ENCODE measurements at places on chromosomes 7 and 10.

GRCh38 chr7:45229156-45229920 is 71.7 kb downstream of the RAMP3 start:
- H3K27ac ChIP-seq, result no peak overlapping the region
- peaks cover 7% of the 10 kb centered on the region for H3K4me1 ChIP-seq
- no peaks in the 10 kb centered on the region for H3K36me3 ChIP-seq
- no peak overlapping the region for H3K4me3 ChIP-seq

- no peaks in the 10 kb centered on the region for H3K36me3 ChIP-seq
- no peak overlapping the region for H3K4me3 ChIP-seq
- no peak overlapping the region for H3K27ac ChIP-seq
- no peak for DNase-seq
- H3K27me3 ChIP-seq, result no peaks in the 10 kb centered on the region
These were observed 665.3 kb upstream of the IGFBP3 start for GRCh38 chr7:46586406-46586805.

DNA sequence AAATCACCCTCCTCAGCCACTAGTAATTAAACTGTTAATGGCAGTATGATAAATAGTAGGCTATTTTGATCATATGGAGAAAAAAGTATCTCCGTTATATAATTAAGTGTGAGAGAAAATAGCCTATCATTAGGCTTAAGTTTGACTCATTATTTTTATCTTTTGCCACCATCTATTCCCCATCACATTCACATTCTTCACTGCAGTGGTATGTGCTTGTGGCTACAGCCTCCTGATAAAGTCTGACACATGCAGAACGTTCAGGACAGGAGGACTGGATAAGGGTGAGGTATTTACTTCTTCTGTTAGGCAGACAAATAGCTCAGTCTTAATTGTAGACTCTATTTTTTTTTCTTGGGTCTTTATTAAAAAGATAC is 5.8 kb downstream of the NEBL start:
- H3K36me3 ChIP-seq, result no peaks in the 10 kb centered on the region
- H3K4me3 ChIP-seq, result no peak overlapping the region
- no peaks in the 10 kb centered on the region for H3K4me1 ChIP-seq
- H3K27ac ChIP-seq, result no peak overlapping the region
- no peaks in the 10 kb centered on the region for H3K27me3 ChIP-seq

GRCh38 chr10:5036511-5036910 is 32.9 kb upstream of the AKR1C2 start:
- no peak overlapping the region for H3K4me3 ChIP-seq
- no peak for DNase-seq
- H3K36me3 ChIP-seq, result no peaks in the 10 kb centered on the region
- no peaks in the 10 kb centered on the region for H3K27me3 ChIP-seq
- peaks cover 6% of the 10 kb centered on the region for H3K4me1 ChIP-seq

GRCh38 chr7:94064541-94065191 is 60.5 kb upstream of the BET1 start:
- H3K4me1 ChIP-seq, result peaks cover 18% of the 10 kb centered on the region
- no peak overlapping the region for H3K27ac ChIP-seq
- DNase-seq, result no peak
- H3K4me3 ChIP-seq, result no peak overlapping the region

DNA sequence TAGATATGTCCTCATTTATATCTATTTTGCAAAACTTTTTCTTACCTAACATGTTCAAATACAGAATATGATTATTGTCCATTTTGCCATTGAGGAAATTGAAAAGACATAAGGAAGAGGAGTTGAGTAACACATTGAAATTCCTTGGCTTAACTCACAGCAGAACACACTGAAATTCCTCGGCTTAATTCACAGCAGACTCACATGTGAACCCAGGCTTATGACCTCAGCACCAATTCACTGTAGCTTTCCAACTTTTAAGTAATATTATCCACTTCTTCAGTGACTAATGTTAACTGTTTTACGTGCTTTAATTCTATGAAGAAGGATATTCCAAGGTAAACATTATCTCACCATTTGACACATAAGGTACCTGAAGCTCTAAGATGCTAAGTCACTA is 597.5 kb upstream of the PFKP start:
- H3K27me3 ChIP-seq, result no peaks in the 10 kb centered on the region
- H3K36me3 ChIP-seq, result no peaks in the 10 kb centered on the region
- H3K4me1 ChIP-seq, result no peaks in the 10 kb centered on the region

GRCh38 chr7:4010923-4011656 is 671.0 kb upstream of the FOXK1 start:
- no peaks in the 10 kb centered on the region for H3K36me3 ChIP-seq
- no peak overlapping the region for H3K4me3 ChIP-seq
- H3K27me3 ChIP-seq, result peaks cover 2% of the 10 kb centered on the region
- H3K27ac ChIP-seq, result no peak overlapping the region
- DNase-seq, result no peak
- H3K4me1 ChIP-seq, result no peaks in the 10 kb centered on the region

DNA sequence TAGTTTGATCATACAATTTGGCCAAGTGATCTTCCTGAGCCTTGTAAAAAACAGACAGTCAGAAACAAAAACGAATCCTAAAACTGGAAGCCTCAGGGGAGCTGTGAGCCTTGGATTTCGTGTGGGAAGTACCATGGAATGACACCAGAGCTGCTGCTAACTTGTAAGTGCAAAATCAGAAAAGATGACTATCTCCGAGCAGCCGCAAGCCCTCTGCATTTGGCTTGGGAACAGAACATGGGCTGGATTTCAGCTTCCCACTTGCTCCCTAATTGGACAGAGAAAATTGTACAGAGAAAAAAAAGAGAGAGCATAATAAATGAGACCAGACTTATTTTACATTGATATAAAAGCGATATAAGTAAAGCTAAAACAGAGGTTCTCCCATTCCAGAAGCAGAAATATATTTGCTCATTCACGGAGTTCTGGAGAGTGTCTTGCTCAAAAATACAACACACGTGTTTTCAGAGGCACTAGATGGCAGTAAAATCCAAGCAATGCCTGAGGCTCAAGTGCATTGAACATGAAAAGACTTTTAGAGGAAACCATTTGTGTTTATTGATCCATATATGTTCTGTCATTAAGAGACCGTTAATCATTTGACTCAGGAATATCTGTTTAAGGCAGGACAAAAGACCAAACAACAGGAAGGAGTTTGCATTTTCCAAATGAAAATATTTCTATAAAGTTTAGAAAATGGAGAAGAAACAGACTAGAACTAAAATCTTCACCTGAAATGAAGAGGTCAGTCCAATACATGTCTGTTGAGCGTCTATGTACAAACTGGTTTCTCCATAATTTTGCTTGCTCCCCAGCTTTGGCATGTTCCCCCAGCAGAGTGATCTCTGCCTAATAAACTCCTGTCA is 78.3 kb upstream of the SLC26A5 start:
- no peaks in the 10 kb centered on the region for H3K4me1 ChIP-seq
- no peaks in the 10 kb centered on the region for H3K36me3 ChIP-seq
- no peak overlapping the region for H3K27ac ChIP-seq
- H3K27me3 ChIP-seq, result peaks cover 6% of the 10 kb centered on the region

- no peak overlapping the region for H3K27ac ChIP-seq
- DNase-seq, result no peak
These were observed 145.7 kb upstream of the RHEB start for GRCh38 chr7:151665368-151665767.

- no peak overlapping the region for H3K4me3 ChIP-seq
- peaks cover 5% of the 10 kb centered on the region for H3K27me3 ChIP-seq
- no peaks in the 10 kb centered on the region for H3K36me3 ChIP-seq
- H3K4me1 ChIP-seq, result no peaks in the 10 kb centered on the region
- no peak for DNase-seq
These were observed 105.5 kb upstream of the PTN start for GRCh38 chr7:137449016-137449415.

DNA sequence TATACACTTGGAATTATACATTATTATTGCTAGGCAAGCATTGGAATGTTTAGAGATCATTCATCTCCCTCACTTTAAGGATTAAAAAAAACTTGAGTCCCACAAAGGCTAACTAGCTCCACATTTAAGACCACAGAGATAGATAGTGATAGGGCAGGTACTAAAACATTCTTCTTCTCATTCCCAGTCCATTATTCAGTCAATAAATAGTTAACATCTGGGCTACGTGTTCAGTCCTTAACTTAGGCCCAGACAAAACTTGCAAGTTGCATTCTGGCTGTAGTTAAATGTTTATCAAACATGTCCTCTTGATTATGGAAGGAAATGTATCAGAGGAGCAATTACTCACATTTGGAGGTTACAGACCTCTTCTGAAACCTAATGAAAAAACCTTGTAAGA is 2.4 kb downstream of the GNG11 start:
- H3K4me3 ChIP-seq, result no peak overlapping the region
- H3K4me1 ChIP-seq, result peaks cover 1% of the 10 kb centered on the region
- peaks cover 32% of the 10 kb centered on the region for H3K27me3 ChIP-seq
- no peak overlapping the region for H3K27ac ChIP-seq
- DNase-seq, result no peak
- H3K36me3 ChIP-seq, result no peaks in the 10 kb centered on the region

DNA sequence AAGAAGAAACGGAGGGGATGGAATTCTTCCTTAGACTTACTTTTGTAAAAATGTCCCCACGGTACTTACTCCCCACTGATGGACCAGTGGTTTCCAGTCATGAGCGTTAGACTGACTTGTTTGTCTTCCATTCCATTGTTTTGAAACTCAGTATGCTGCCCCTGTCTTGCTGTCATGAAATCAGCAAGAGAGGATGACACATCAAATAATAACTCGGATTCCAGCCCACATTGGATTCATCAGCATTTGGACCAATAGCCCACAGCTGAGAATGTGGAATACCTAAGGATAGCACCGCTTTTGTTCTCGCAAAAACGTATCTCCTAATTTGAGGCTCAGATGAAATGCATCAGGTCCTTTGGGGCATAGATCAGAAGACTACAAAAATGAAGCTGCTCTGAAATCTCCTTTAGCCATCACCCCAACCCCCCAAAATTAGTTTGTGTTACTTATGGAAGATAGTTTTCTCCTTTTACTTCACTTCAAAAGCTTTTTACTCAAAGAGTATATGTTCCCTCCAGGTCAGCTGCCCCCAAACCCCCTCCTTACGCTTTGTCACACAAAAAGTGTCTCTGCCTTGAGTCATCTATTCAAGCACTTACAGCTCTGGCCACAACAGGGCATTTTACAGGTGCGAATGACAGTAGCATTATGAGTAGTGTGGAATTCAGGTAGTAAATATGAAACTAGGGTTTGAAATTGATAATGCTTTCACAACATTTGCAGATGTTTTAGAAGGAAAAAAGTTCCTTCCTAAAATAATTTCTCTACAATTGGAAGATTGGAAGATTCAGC is 158.7 kb upstream of the LANCL2 start:
- H3K4me1 ChIP-seq, result no peaks in the 10 kb centered on the region
- no peak overlapping the region for H3K27ac ChIP-seq

DNA sequence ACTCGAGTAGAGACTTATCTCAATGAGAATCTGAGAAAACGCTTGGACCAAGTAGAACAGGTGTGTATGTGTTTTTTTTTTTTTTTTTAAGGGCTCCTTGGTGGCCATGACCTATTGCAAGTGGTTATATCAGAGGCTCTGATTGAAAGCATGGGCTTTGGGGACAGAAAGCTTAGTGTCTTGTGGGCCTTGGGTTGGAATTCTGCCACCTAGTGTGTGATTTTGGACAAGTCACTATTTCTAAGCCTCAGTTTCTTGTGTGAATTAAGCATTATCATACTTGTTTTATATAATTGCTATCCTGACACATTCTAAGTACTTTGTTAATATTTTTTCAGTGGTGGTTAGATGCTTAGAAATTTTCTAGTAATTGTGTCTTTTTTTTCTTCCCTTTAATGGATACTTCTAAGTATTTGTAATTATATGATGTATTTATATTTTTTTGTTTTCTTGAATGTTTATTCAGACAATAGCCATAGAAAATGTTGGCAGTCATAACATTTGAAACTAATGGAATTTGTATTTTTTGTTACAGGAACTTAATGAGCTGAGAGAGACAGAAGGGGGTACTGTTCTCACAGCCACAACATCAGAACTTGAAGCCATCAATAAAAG is 33.1 kb downstream of the SMC3 start:
- H3K4me1 ChIP-seq, result no peaks in the 10 kb centered on the region
- no peak overlapping the region for H3K27ac ChIP-seq
- H3K36me3 ChIP-seq, result peaks cover 19% of the 10 kb centered on the region
- H3K4me3 ChIP-seq, result no peak overlapping the region
- no peak for DNase-seq
- H3K27me3 ChIP-seq, result no peaks in the 10 kb centered on the region

GRCh38 chr10:93722550-93722949 is 20.2 kb upstream of the FRA10AC1 start:
- no peak overlapping the region for H3K4me3 ChIP-seq
- peaks cover 17% of the 10 kb centered on the region for H3K4me1 ChIP-seq
- DNase-seq, result no peak

GRCh38 chr7:80181411-80181810 is 46.8 kb downstream of the GNAI1 start:
- no peak overlapping the region for H3K4me3 ChIP-seq
- H3K4me1 ChIP-seq, result no peaks in the 10 kb centered on the region
- no peaks in the 10 kb centered on the region for H3K27me3 ChIP-seq
- no peak for DNase-seq

GRCh38 chr7:120278773-120279172 is 5.8 kb downstream of the KCND2 start:
- H3K27me3 ChIP-seq, result peaks cover 9% of the 10 kb centered on the region
- no peak overlapping the region for H3K4me3 ChIP-seq
- H3K4me1 ChIP-seq, result no peaks in the 10 kb centered on the region
- no peaks in the 10 kb centered on the region for H3K36me3 ChIP-seq
- DNase-seq, result no peak

- no peaks in the 10 kb centered on the region for H3K36me3 ChIP-seq
- DNase-seq, result no peak
- H3K27ac ChIP-seq, result no peak overlapping the region
- no peaks in the 10 kb centered on the region for H3K27me3 ChIP-seq
- H3K4me1 ChIP-seq, result no peaks in the 10 kb centered on the region
- H3K4me3 ChIP-seq, result no peak overlapping the region
These were observed 240.2 kb upstream of the CNTNAP2 start for GRCh38 chr7:145876376-145876775.

DNA sequence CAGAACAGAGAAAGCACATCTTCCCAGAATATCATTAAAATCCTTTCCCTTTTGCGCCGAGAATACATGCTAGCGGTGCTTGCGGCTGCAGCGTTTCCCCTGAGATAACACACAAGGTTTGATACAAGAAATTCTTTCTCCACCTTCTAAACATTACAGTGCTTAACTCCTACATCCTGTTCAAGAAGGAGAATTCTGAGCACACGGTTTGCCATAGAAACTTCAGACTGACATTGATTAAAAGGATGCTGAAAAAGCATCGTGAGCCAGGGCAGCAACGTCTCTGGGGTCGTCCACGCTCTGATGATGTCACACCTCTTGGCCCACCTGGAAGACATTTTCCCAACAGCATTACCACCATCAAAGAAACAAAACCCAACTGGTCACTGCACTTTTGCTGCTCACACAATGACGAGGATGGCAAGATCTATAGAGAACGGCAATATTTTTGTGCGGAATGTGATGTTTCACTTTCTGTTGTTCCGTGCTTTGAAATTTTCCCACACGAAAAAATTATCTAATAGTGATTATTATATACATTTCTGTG is 27.0 kb upstream of the PRSS1 start:
- H3K27ac ChIP-seq, result peak overlapping the region; percentile 81
- H3K4me3 ChIP-seq, result peak overlapping the region; percentile 81
- H3K4me1 ChIP-seq, result peaks cover 20% of the 10 kb centered on the region
- no peak for DNase-seq
- H3K36me3 ChIP-seq, result no peaks in the 10 kb centered on the region
